Left ventricle myocardium inferior (tissue), 1 donor: ENCODE measurements at places on chromosomes 7 and 10.

GRCh38 chr7:64551375-64552142 is 11.3 kb downstream of the ZNF680 start:
- no peak for DNase-seq

DNA sequence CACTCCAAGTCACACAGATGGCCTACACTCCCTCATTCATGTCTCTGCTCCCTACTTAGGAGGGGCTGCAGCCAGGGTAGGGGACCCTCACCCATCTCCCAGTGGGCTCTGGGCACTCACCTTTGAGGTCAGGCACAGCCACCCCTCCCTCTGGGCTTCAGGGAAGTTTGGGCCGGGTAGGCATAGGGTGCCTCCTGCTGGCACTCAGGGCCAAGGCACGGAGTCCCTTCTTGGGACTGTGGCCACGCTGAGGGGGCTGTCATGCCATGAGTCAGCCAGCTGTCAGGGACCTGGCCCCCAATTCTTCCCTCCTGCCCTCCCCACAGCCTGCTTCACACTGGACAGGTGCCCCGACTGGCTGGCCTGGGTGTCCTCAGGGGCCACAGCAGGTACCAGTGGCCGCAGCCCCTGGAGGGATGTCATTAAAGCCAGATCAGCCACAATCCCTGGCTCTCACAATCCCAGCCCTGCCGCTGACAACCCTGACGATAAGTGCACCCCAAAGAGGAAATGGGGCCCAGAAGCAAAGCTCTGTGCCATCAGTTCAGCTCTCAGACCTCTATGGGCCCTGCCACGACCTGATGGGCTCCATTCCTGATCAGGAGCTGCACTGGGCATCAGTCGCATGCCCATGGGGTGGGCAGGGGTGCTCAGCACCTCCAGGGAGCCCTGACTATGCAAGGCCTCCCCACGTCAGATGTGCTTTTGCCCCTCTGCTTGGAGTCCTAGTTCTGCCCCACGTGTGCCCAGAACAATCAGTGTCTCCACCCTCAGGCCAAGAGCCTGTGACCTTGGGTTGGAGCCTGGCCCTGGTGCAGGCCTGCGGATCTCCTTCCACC is 34.1 kb upstream of the RET start:
- DNase-seq: no peak

- DNase-seq: no peak
Measured at GRCh38 chr10:69860271-69860670, 58.6 kb downstream of the COL13A1 start.

DNA sequence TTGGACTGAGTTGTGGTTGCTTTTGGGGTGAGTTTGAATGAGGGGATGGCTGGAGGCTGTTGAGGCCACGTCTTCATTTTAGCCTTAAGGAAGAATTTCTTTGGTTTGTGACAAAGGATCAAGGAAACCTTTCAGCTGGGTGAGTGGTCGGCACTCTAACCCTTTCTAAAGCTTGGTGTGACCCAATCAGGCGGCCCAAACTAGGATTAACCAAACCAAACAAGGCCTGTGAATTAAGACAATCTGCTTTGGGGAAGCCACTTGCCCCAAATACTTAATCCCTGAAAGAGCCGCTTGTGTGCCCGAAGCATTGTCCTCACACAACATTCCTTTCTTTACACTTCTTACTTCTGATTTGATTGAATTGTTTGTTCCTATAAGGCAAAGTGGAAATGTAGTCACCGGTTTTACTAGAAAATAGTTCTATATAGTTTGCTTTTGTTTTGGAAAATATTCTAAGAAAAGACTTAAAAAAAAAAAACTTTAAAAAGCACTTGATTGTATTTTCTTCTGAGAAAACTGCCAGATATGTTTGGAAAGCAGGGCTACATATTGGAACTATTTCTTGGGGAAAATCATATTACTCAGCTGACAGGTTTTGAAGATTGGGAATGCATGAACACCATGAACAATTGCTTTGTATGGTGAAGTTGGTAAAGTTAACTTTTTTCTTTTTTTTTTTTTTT is 272.4 kb upstream of the BMPER start:
- no peak for DNase-seq
